ENCODE measurements at places on chromosomes 2 and 18.

DNA sequence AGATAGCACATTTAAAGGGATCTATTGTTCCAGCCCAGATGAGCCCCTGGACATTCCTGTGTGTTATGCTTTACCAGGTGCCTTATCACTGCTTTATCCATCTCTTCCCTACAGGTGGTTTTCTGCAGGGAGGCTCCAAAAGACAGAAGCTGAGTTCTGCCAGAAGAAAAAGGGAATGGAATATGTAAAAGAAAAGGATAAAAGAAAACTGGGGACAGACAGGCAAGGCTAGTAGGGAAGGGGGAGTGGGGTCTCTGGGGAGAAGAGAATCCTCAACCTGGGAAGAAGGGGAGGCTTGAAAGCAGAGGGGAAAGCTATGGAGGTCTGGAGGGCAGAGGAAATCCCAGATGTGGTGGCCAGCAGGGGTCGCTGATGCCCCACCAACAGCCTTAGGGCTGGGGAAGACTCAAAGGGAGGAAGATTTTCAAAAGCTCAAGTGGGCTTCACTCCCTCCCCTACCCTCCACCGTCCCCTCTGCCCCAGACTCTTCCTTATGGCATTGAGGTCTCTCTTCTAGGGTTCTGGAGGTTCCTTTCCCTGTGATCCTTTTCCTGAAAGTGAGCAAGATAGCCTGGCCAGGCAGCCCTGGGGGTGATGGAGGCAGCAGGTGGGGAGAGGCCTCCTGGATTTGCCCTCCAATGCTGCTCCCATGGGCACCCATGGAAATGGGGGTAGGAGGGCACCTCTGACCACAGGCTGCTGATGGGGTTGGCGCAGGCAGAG, 178.1 kb upstream of the PKDCC start:
- peak; percentile 91 for DNase-seq

DNA sequence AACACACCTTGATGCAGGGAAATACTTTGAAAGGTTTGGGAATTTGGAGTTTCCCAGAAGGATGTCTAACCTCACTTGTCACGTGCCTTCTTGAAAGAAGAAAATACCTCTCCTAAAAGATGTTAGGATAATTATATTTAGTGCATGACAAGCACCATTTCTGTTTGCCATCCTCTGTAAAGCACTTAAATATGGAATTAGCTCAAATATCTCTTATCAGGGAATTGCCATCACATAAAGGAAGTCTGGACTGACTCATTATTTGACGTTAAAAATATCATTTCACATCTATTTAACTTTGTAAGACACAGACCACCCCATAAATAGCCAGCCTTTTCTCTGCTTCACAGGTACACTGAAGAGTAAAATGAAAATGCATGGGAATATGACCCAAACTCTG, 140.1 kb downstream of the STK39 start:
- no peak for DNase-seq

DNA sequence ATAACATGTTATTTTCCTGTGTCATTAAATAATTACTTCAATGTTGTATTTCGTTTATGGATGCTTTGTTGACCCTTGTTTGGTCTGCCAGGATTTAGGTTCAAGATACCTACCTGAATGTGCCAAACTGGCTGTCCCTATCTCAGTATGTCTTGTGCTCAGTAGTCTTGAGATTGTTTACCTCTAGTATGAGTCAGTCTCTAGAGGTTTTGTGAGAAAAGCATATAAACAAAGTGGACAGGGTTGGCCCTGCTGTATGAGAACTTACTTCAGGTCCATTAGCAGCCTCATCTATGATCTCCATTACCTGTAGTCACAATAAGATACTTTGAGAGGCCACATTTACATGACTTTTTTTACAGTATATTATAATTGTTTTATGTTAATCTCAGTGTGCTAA, 17.8 kb downstream of the DDX18 start:
- DNase-seq, result no peak

DNA sequence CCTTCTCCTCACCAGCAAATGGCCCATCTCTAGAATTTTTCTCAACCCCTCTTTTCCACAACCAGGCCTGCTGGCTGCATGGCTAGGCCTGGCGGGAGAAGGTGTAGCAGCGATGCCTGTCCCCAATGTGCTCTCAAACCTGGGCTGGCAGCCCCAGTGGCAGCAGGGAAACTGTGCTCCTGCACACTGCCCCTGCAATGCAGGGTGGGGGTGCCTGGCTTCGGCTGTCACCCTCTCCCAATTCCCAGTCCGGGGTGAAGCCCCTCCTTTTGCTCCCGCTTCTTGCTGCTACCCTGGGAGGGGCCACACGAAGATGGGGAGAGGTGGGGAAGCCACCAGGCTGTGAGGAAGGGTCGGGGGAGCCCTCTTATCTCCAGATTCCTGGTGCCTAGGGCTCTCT, 36.1 kb upstream of the OTOF start:
- DNase-seq, result no peak

DNA sequence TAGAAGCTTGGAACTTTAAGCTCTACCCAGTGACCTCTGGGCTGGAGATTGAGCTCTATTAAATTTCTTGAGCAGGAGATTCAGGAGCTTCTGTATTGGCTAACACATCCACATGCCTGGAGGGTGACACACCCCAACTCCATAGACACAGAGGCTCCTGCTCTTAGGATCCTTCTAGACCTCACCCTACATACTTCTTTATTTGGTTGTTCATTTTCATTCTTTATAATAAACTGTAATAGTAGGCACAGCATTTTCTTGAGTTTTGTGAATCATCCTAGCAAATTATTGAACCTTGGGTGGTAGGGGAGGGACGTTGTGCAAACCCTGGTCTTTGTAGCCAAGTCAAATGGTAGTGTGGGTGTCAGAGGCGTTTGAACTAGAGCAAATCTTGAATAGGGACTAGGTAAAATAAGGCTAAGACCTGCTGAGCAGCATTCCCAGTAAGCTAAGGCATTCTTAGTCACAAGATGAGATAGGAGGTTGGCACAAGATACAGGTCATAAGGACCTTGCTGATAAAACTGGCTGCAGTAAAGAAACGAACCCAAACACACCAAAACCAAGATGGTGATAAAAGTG, 323.8 kb upstream of the GALNT5 start:
- DNase-seq, result no peak

DNA sequence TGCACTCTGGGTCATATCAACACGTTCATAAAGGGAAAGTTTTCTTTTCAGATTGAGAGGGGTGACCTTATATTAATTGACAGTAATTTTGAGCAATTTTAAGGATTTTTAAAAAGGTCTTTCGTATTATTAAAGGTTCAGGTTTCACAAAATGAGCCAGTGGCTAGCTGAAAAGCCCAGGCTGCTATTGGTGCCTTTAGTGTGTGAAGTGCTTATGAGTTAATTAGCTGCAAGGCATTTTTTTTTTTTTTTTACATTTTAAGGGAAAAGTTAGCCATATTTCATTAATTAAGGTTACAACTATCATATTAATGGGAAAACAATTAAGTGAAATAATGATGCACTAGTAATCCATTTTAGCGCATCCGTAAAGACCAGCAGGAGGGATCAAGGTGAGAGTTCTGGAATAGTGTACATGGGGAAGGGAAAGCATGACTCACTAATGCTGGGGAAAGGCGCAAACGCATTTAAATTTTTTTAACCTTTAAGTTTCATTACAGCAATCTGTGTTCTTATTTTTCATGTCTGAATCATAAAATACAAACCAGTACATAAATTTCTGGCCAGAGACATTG, 200.0 kb downstream of the ZNF407 start:
- DNase-seq, result no peak

DNA sequence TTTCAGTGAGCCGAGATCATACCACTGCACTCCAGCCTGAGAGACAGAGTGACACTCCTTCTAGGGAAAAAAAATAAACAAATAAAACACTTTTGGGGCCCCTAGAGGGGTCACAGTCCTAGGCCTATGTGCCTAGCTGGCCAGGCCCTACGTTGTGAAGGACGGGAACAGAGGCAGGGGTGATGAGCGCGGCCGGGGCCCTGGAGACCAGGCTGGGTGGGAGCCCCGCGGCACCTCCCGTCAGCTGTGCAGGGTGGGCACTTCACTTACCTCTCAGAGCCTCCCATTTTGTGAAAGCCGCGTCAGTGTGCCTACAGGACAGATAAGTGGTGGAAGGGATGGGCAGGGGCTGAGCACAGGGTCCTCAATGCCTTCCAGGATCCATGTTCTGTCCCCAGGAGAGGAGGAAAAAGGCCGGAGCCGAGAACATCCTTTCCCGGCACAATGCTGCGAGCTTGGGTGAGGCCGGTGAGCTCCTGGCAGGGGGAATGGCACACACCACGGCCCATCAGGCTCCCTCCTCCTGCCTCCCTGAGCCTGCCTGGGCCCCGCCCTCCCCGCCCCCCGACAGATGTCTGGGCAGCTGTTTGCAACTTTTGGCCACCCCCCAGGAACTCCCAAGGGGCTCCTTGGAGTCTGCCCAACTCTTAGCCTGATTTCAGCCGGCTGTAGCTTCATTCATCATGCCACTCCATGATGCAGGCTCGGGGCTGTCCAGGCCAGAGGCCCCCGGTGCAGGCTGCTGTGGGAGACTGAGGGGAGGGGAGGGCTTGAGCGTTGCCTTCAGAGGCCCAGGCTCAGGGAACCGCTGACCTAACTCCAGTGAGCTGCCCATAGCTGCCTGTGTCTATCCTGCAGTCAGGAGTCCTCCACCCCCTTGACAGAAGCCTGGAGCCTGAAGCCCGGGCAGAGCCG, 196.5 kb downstream of the TFCP2L1 start:
- peak; percentile 77 for DNase-seq

- DNase-seq, result no peak
Observed at GRCh38 chr18:54780970-54781369, 47.3 kb upstream of the RAB27B start.

DNA sequence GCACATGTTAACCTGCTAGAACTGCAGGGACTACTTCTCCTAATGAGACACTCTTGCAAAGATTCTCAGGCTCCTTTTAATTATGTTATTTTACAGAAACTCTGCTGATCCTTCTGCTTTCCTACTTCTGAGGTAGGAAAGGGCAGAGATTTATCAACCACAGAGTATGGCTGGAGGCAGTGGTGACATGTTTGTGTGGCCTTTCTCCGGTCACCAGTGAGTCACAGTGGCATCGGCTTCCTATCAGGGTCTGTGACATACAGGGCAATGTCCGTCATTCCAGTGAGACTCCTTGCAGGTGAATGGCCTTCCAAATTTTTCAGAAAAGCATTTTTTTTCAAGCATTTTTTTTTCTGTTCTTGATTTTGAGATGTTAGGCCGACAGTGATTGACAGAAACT, 180.7 kb upstream of the LYPD1 start:
- no peak for DNase-seq

DNA sequence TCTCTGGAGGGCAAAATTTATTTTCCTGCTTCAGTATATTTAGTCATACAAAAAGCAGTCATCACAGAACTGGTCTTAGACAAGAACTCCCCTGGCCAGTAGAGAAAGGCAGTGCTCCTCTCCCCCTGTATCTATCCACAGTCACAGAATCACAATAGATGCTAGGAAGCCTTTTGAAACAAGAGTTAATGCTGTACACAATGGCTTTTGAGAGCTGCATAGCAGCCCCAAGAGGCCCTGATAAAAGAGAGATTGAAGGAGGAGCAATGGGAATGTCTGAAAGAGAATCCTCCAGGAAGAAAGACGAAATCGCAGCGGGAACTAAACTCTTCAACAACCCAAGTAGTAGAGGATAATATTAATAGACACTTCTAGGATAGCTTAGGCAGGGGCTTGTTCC, 330.2 kb downstream of the RBM43 start:
- DNase-seq, result no peak

DNA sequence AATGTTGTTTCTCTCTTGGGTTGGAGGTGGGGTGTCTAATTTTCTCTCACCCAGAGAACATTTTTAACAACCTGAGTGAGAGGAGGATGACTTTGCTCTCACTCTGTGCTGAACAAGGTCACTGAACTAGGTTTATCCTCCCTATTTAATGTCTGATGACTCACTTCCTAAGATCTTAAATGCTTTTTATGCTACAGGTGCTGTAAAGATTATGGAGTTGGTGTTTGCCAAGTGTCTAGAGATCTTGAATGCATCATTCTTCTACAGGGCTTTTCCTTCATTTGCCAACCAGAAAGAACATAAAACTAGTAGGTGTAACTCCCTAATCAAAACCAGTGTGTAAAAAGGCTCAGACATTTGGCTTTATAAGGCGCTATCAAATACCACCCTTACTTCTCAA, 350.5 kb upstream of the ETAA1 start:
- no peak for DNase-seq

- DNase-seq, result no peak
Observed at GRCh38 chr2:99697811-99698568, 208.2 kb upstream of the REV1 start.

DNA sequence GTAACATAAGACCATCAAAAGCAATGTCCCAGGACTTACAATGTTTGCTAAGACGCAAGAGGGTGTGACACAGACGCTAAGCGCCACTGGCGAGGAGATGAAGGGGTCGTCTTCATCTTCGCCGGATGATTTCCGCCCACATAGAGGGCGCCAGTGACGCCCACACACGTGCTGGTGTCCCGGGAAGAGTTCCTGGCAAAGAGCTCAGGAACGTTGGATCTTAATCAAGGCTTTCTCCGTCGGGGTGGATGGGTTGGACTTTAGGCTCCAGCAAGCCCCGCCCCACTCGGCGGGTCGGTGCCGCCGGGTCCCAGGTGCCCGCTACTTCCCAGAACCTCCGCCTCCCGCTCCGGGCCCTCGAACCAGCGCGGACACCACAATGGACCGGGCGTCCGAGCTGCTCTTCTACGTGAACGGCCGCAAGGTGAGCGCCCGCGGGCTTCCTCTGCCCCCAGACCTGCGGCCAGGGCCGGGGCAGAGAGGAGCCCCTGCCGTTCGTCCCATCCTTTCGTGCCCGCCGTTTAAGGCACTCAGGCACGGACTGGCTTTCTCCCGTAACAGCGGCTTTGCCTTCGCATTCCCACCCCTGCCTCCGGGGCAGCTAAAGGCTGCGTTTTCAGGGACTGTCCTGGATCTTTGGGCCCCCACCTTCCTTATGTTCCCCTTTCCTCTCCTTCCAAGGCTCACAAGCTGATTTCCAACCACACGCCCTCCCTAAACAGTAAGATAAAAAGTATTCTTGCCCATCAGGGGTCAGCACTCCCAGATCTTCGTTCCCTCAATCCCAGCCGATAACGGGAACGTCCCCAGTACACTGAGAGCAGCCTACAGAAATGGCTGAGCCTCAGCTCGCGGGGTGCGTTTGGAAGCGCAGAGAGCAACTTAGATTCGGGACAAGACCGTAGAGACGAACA, at the start of gene AOX1:
TSS of gene AOX1 (plus strand) at position 285 of the 914 bp plus-strand sequence. CDS start at position 380, 95 bp downstream.
- DNase-seq, result peak; percentile 79

- no peak for DNase-seq
Observed at GRCh38 chr18:75365837-75366236, 61.7 kb downstream of the SMIM21 start.

GRCh38 chr18:49464718-49465598, 4.5 kb upstream of the DYM start:
- no peak for DNase-seq

- no peak for DNase-seq
Observed at GRCh38 chr2:136327162-136327852, 209.4 kb upstream of the CXCR4 start.

DNA sequence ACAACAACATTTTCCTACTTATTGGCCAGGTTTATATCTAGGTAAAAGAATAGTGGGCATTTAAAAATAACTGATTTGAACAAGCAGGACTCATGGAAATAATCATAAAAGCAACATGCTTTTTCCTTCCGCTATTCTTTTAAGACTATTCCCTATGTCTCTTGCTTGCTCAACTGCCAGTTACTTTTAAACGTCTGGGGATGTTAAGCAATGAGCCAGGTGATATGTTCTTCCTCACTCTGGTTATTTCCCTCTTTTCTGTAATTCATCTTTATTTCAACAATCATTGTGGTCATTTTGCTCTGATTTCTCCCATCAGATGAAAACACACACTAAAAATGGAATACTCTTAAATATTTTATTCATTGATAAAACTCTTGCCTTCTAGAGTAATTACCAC, 33.4 kb upstream of the SLC8A1 start:
- DNase-seq, result no peak

GRCh38 chr2:85506768-85507181, 32.2 kb upstream of the MAT2A start:
- DNase-seq, result no peak

Data from sciatic nerve (tissue), 2 donors.